Muscle of back (tissue), 13 donors: ENCODE measurements at places on chromosomes 16 and 17.
A peak's percentile ranks its signal among the peaks of the same experiment; 100 is the strongest.

DNA sequence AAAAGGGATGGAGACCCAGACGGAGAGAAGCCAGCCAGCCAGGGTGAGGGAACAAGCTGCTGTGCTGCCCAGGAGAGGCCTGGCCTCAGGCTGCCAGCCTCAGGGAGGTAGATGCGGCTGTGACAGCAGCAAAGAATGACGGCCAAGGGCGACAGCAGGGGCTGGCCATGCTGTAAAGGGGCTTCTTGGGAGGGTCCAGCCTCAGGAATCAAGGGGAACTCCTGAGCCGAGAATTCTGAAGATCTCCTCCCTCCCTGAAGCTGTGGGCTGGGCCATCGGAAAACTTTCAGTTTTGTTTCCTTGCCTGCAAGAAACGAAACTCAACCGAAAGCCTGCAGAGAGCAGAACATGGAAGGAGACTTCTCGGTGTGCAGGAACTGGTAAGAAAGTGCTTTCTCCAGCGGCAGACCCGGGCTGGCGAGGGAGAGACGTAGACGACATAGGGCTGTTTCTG is at the start of gene XAF1:
XAF1 (plus strand) TSS at position 316 of the 454 bp plus-strand sequence; CDS start at position 349, 33 bp downstream.
- DNase-seq: peak; percentile 56

DNA sequence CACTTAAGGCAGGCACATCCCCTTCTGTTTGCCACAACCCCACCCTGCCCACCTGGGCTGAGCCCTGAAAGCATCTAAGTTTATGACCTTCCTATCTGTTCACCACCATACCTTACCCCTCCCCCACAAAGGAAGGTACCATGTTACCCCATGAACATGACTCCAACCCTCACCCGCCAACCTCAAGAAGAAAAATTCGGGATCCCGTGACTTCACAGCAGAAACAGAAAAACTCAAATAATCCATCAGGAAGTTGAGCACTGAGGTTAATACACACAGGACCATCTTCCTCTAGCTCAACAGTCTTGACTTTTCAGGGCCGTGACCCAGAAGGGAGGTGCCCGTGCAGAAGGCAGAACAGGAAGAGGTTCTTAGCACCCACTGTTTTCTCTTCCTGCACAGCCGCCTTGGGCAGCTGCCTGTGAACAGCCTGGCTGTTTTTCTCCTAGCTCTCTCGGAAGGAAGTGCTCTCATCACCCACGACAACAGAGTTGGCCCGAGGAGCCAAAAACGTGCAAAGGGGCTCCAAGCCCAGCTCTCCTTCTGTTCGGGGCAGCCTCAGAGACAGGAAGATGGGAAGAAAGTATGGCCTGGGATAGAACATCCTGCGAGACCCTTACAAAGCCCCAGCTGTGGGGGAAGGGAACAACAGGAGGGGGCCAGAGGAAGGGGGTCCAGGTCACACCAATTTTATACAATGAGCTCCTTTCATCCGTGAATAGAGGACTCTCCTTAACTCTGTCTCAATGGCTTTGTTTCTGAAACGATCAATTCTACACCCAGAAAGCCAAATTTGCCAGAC is 101.1 kb downstream of the XYLT1 start:
- DNase-seq: no peak

DNA sequence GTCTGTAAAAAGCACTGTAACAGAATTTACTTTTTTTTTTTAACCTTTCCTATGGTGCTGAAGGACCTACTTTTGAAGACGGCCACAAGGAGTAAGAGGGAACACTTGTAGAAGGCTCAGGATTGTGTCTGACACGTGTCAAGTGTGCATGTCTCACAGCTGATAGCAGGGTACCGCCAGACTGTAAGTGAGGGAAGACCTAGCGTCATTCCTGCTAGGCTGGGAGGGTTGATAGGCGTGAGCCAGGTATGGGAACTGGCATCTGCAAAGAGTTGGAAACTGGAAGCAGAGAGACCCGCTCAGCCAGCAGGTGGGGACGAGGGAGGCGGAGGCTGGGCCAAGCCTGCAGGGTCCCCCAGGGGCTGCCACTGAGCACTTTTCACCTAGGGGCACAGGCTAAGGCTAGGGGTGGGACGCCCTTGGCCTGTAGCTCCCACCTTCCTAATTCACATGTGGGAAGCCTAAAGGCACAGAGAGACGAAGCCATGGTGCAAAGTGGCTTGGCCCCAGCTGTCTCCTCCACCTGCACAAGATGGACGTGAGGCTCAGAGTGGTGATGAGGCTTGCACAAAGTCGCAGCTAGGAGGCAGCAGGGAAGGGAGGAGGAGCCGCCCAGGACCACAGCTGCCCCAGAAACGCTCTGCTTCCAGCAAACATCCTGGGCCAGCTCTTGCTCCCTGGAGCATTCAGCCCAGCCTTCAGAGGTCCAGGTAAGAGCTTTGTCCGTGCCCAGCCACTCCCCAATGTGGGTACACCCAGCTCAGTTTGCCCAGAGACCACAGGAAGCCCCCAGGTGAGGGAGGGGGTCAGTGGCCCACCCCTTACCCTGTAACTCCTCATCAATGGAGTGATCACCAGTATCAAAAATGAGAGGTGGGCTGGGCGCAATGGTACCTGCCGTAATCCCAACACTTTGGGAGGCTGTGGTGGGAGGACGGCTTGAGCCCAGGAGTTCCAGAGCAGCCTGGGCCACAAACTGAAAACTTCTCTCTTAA is 18.9 kb downstream of the VASN start:
- no peak for DNase-seq

DNA sequence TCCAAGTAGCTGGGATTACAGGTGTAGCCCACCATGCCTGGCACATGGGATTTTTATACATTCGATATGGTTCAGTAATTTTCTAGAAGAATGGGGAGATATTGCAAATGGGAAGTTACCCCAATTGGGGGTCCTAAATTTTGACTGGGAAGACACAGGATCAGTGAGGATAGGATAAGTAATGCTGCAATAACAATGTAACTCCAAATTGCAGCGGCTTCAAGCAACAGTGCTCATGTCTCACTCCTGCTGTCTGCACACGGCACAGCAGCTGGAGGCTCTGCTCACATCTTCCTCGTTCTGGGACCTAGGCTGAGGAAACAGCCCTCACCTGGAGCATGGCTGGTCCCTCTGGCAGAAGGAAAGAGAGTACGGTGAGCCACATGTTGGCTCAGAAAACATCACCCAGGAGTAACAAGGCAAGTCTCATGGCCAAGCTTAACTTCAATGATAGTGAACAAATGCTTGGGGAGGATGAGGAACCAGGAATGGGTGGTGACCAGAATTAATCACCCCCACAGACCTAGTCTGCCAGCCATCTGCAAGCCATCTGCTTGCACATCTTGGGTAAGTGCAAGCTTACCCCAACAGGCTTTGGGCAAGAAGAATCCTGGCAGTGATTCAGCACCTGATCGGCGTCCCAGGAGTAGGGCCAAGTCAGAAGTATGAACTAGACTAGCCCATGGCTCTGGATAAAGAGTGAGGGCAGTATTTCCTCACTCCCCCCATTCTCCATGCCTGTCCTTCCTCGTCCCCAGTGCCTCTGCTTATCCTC is 229.2 kb downstream of the COPRS start:
- DNase-seq: no peak

- DNase-seq: no peak
These were observed 1.3 kb downstream of the NTAN1 start for GRCh38 chr16:15054357-15055140.

DNA sequence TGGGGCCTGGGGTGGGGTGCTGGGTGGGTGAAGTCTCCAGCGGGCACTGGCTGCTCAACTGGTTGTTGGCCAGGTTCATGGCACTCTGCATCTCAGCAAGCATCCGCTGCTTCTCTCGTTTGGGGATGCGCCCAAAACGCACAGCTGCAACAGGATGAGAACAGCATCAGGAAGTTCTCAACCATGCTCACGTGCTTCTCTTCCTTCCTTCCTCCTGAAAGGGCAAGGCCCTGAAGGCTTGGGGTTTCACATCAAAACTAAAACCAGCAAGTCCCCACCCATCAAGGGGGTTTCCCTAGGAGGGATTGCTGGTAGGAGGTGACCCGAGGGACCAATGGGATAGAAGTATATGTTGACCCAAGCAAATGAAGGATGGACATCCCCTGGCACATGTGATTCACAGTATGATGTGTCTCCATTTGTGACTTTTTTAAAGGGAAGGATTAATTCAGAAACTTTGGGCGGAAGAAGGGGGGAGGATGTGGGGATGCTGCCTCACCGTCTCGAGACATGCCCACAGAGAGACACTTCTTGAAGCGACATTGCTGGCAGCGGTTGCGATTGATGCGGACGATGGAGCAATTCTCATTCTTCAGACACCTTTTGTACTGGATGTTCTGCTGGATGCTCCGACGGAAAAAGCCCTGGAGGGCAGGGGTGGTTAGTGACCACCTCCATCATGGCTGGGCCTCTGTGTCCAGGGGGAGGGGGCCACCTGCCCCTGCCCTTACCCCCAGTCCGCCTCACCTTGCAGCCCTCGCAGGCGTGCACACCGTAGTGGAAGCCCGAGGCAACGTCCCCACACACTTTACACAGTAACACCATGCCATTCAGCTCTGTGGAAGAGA is 4.2 kb downstream of the NR1D1 start:
- no peak for DNase-seq

DNA sequence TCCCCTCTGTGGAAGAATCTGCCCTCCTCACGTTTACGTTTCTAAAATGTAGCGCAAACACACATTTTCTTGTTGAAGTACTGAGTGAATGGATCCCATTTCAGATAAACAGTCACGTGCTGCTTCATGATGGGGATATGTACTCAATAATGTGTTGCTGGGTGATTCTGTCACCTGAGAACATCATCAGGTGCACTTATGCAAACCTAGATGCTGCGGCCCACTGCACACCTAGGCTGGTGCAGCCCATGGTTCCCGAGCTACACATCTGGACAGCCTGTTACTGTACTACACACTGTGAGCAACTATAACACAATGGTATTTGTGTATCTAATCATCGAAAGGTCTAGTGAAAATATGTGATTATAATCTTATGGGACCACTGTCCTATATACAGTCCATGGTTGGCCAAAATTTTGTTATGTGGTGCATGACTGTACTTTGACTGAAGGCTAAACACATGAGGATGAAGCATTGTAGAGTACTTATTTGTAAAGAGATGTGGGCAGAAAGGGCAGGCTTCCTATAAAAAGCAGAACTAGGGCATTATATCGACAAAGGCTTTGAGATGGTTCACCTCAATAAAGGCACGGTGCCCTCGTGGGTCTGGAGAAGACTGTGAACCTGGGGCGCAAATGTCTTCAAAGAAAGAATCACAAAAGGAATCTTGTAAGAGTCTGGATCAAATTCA is 26.3 kb downstream of the MARF1 start:
- DNase-seq: no peak

GRCh38 chr16:4675864-4676786 is 17.2 kb upstream of the NUDT16L1 start:
- DNase-seq: no peak

DNA sequence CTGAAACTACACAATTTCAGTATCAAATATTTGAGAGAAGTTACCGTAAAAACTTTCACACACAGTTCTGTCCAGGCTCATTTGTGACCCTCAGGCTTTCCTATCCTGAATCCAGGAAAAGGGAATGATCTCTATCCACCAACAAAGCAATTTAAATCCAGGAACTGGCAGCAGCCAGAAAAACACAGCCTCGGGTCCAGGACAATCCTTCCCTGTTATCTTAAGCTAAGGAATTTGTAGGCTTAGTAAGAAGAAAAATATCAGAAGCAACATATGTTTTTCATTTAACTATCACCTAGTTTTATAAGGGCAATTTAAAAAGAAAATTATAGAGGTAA is 47.1 kb downstream of the TEX2 start:
- DNase-seq: peak; percentile 28

- no peak for DNase-seq
These were observed 19.2 kb downstream of the ATP6V0D1 start for GRCh38 chr16:67461600-67462278.

- DNase-seq: no peak
These were observed 324.7 kb downstream of the SEC14L1 start for GRCh38 chr17:77465358-77466041.

DNA sequence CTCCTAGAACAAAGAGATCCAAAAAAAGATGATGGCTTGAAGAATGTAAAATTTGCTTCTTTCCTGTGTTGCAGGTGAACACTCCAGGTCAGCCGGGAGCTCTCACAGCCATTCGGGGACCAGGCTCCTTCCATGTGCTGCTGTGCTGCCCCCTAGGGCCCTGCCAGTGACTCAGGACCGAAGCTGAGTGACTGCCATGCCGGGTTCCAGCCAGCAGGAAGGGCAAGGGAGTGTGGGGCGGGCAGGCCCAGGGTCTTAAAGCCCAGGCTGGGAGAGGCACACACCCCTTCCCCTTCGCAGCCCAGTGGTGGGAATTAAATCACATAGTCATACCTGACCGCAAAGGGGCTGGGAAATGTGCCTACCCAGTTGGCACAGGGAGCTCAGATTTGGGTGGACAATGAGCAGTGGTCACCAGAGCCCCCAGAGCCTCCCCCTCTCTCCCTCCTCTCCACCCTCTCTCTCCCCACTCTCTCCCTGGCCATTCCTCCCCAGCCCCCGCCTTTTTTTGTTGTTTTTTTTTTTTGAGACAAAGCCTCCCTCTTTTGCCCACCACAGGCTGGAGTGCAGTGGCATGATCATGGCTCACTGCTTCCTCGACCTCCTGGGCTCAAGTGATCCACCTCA is 11.5 kb downstream of the EPOP start:
- DNase-seq: no peak

GRCh38 chr17:58331815-58332777 is 3.5 kb upstream of the TSPOAP1 start:
- no peak for DNase-seq

DNA sequence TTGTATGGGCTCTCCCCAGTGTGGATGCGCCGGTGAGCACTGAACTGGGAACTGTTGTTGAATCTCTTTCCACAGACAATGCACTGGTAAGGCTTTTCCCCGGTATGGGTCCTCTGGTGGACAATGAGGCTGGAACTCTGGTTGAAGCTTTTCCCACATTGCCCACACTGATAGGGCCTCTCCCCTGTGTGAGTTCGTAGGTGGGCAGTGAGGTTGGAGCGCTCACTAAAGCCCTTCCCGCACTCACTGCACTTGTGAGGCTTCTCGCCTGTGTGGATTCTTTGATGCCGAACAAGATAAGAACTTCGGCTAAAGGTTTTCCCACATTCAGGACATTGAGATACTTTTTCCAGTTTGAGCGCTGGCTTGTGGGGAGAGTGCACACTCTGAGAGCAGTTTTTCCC is 17.8 kb downstream of the ZSCAN32 start:
- no peak for DNase-seq

DNA sequence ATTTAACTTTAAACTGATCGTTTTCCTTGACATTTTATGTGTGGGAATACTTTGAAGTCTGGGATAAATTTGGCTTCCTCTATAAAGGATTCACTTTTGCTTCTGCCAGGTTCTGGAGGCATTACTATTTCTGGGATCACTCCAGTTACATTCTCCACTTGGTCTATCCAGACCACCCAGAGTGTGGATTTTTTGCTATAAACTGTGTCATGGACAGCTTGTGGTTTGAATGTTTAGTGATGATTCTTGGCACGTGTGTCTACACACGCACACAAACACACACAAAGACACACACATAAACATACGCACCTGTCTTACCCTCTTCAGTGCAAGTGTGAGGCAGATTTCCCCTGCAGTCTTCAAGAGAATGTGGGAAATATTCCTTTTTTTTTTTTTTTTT is 27.4 kb upstream of the MSI2 start:
- no peak for DNase-seq

GRCh38 chr16:7278636-7279035 is 54.0 kb upstream of the RBFOX1 start:
- DNase-seq: no peak
